ENCODE measurements at places on chromosomes 12 and 14.

GRCh38 chr12:118586433-118586832, 210.1 kb downstream of the SUDS3 start:
- no peak for DNase-seq

GRCh38 chr12:120140603-120141002, 24.1 kb upstream of the RAB35 start:
- DNase-seq = no peak

- DNase-seq = no peak
Observed at GRCh38 chr12:79016181-79016580, 151.6 kb downstream of the SYT1 start.

DNA sequence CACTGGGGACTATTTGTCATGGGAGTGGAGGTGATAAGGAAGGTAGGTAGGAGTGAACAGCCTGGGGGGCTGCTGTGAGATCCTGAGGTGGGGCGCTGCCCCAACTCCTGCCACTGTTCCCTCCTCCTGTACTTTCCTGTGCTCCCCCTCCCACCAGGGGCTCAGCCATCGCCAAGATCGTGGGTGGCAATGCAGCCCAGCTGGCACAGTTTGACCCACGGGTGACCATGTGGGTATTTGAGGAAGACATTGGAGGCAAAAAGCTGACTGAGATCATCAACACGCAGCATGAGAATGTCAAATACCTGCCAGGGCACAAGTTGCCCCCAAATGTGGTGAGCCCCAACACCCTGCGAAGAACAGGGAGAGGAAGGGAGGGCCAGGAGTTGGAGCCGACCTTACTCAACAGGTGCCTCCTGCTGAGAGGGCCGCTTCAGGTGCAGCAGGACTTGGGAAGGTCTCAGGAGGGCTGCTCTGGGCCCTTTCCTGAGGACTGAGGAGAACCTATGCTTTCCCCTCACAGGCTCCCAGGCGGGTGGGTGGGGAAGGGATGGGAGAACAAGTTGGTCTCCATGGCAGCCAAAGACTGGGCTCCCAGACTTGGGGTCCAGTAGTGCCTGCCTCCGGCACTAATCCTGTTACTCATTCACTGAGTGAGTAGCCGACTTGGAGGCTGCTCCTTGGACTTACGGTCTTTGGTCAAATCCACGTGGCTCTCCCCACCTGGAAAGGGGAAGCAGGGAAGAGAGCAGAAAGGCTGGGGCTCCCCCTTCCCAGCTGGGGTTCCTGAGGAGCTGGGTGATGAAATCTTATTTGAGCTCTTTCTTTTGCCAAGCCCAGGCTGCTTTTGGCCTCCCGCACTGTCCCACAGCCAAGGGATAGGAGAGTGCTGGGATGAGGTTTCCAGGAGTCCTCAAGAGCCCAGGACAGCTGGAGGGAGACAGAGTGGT, 884 bp downstream of the GPD1 start:
- DNase-seq = no peak

DNA sequence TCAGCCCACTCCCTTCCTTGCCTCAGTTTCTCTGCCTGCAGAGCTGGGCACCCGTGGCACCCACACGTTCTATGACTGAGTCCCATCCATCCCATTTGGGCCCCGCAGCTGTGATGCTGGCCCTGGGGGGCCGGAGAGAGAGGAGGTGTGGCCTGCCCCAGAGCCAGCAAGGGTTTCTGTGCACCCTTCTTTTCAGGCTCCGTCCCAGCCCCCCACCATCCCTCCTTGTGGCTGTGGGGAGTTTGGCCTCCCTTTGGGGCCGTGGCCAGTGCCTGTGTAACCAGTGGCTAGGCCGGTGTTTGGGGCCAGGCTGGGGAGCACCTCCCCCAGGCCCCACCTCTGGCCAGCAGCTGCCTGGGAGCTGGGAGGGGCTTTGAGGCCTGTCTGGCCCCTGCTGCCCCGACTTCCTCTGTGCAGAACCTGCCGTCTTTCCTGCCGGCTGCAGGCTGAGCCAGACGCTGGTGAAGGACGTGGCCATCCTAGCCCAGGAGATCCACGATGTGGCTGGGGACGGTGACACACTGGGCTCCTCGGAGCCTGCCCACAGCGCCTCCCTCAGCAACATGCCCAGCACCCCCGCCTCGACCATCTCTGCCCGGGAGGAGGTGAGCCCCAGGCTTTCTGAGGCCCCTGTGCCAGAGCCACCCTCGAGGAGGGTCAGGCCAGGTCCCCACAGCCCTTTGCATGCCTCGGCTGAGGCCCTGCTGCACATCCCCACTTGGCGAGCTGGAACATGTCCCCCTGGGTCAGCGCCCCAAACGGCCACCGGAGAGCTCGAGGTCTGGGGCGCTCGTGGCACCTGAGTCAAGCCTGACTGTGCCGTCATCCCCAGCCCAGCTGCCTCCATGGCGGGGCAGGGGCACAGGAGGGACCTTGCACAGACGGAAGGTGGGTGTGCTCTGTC, 27.7 kb downstream of the CEP170B start:
- DNase-seq = no peak

DNA sequence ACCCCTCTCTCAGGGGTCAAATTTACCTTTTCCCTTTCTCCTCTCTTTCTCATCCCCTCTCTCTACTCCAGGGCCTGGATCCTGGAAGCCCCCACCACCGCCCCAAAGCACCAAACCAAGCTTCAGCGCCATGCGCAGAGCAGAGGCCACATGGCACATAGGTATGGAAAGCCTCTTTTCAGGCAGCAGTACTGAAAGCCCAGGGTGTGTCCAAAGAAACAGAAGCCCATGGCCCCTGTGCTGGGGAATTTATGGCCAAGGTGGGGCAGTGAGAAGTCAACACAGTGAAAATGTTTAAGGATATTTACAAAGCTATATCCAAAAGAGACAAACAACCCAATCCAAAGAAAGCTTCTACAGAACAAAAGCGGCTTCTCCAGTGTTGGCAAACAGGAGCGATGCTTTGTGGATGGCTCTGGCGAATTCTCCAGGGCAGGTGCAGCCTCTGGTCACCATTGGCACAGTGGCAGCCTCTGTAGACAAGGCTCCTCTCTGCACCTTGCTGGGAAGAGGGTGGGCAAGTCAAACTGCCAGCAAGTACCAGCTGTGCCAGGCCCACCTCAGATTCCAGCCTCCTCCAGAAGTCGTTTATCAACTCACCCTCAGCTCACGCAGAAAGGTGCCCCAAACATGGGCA, 4.7 kb upstream of the CPNE6 start:
- no peak for DNase-seq

GRCh38 chr12:103373088-103373523, 122.7 kb downstream of the C12orf42 start:
- DNase-seq = no peak

DNA sequence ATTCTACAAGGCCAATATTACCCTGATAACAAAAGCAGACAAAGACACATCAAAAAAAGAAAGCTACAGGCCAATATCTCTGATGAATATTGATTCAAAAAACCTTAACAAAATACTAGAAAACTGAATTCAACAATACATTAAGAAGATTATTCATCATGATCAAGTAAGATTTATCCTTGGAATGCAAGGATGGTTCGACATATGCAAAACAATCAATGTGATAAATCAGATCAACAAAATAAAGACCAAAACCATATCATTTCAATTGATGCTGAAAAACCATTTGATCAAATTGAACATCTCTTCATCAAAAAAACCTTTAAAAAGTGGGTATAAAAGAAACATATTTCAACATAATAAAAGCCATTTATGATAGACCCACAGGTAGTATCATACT, 117.3 kb downstream of the CPNE8 start:
- no peak for DNase-seq

DNA sequence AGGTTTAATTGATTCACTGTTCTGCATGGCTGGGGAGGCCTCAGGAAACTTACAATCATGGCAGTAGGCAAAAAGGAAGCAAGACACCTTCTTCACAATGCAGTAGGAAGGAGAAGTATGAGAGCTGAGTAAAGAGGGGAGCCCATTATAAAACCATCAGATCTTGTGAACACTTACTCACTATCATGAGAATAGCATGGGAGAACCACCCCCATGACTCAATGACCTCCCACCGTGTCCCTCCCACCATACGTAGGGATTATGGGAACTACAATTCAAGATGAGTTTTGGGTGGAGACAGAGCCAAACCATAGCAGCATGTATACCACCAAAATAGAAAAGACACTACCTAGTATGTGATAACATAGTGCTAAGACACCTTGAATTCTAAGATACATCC, 2.9 kb upstream of the HMGA2 start:
- no peak for DNase-seq

GRCh38 chr12:40464121-40464520, 228.1 kb upstream of the CNTN1 start:
- no peak for DNase-seq

DNA sequence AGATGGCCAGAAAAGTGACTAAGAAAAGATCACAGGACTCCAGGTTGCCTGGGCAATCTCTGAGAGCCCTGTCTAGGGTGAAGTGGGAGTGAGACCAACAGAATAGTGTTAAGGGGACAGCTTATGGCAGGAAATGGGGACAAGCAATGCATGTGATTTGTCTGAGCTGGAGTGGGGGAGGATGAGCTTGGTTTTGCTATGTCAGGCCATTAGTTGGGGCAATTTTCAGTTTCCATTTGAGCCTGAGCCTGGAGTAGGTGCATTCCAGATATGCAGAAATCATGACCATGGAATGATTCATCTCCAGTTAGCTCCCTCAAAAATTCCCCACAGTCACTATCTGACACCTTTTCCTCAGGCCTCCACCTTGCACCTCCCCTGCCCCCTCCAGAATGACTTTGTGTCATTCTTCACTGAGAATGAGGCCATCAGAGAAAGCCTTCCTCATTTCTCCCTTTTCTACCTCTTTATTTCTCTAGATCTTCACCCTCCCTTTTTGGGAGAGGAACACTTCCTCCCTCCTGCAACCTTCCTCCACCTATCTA, 150.9 kb upstream of the PLEKHG7 start:
- DNase-seq = no peak

DNA sequence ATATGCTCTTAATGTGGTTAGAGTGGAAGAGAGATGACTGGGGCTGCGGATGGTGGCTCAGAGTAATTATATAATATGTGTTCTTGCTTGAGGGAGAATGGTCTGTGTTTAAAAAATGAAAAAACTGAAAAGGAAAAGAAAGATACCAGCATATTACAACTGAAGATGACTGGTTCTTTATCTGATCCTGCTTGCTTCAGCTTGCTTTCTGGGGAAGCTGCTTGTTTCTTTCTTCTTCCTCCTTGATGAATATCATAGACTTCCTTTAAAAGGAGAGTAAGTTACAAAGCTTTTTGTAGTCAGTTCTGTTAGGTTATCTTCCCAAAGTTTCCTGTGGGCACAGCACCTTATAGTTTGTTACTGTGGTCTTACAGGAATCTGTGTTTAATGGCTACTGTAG, 210.9 kb downstream of the ERC1 start:
- no peak for DNase-seq

DNA sequence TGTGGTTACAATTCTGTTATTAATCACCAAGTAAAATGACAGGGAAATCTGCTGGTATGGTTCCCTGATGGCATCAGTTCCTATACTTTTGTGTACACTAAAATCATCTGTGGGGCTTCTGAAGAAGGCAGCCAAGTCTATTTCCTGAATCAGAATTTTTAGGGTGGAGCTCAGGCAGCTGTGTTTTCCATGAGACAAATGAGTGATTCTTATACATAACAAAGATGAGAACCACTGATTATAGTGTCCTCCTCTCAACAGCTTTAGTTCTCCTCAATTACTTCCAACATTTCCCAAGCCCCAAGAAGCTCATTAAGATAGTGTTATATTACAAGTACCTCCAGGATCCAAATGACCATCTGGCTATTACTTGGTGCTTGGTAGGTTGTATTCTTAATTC, 64.5 kb upstream of the USP44 start:
- no peak for DNase-seq

Data from T-cell (primary cell).